ENCODE measurements at places on chromosomes 3 and 15.

DNA sequence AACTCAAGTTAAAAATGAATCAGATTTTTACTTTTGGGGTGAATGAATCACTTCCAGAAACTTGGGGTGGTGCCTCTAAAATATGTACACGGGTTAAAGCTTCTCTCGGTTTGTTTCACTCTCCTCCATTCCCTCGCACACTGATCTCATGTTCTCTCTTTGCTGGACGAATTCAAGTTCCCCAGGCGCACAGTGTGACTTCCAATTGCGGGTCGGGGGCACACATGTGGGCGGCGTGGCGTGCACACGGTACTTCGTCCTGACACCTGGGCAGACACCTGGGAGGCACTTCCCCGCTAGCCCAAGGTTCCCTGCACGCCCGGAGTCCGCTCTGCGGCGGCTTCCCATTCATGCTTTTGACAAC is 692 bp downstream of the SCAANT1 start:
- DNase-seq, result no peak

DNA sequence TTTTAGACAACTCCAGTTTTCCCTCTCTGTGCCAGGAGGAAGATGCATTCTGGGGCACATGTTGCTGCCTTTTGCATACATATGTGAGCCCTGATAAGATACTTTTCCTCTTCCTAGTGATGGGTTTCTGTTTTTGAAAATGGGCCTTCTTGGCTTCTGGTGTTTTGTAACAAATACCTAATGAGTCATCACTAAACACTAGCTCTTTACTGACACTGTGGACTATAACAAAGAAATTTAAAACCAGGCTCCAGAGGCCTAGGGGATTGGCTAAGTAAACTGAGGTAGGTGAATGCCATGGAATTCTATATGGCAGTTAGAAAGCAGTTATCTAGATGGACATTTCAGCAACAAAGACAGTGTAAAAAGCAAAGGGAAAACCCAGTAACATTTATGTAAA is 93.4 kb upstream of the NR2E3 start:
- peak; percentile 50 for DNase-seq

DNA sequence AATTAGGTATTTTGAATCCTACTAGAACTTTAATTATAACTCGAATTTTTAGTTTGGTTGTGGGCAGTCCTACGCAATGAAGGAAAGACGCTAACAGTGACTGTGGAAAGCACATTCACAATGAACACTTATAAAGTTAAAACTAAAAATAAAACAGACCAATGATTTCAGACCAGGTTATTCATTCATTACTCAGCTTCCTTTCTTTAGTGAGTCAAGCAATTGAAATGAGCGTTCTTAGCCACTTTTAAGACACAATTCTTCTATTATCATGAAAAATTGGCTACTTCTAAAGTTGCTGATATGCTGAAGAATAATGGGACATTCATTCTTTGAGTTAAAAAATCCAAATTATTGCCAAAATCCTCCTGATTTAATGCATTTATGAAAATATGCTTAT is 66.0 kb upstream of the CMSS1 start:
- peak; percentile 88 for DNase-seq

- DNase-seq, result no peak
Measured at GRCh38 chr3:66363148-66363547, 137.7 kb downstream of the LRIG1 start.

- peak; percentile 86 for DNase-seq
Measured at GRCh38 chr15:48861813-48862431, 16.0 kb upstream of the EID1 start.

DNA sequence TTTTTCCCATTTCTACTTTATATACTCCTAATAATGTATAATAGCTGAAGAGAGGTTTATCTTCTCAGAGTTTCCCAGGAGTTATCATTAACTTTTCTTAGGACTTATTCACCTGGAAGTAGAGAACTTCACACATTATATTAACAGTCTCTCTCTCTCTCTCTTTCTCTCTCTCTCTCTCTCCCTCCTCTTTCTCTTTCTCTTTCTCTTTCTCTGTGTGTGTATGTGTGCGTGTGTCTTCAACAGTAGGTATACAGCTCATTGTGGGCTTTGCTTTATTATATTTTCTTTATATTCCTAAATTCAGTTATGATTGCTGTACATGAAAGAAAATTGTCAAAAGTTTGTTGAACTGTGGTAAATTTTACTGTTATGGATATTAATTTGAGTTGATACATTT is 353.8 kb downstream of the ROBO1 start:
- no peak for DNase-seq

DNA sequence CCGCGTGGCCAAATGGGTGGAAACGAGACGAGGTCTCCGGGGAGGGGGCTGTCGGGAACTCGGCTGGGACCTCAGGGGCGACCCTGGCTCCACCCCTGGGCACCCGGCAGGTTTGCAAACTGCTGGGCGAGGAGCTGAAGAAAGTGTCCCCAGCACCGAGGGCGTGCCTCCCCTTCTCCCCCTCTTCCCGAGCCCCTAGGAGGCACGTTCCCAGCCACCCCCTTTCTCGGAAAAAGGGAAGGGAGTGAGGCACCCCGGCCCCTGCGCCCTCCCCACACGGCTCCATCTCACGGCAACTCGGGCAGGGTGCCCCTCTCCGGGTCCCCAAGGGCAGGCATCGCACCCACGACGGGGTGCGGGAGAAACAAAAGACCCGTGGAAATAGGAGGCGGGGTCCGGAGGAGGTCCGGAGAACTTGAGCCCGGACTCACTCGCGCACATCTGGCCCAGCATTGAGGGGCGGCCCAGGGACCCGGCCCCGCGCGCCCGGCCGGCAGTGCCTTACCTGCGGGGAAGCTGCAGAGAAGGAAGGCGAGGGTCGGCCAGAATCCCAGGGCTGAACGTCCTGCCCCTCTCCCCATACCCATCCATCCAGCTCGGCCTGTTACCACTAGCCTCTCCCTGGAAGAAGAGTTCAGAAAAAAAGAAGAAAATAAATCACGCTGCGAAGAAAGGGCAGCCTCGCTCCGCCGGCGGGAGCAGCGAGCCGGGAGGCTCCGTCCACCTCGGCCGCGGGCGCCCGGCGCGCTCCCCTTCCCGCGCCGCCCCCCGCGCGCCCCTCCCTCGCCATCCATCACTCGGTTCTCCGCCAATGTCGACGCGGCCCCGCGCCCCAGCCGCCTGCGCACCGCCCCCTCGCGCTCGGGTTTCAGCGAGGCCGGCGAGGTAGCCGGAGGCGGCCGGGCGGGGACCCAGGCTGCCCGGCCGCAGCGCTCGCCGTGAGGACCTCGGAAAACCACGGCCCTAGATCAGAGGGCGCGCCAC is 16.3 kb downstream of the RGMA start:
- peak; percentile 64 for DNase-seq

DNA sequence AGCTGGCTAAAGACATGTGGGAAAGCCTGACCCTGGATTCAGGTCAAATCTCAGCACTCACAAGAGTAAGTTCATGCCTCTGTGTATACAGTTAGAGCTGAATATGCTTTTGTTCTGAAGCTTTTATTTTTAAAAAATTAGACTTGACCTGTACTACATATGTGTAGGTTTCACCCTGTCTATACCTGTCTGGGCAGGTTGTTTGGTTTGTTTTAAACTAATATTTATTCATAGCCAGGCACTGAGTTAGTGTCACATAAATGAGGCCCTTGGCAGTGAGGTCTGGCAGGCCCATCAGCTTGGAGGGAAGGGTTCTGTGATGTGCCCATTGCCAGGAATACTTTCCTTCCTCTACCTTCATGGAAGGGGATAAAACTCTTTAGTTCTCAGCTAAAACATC is 1.9 kb downstream of the DNAJA4 start:
- DNase-seq, result no peak

DNA sequence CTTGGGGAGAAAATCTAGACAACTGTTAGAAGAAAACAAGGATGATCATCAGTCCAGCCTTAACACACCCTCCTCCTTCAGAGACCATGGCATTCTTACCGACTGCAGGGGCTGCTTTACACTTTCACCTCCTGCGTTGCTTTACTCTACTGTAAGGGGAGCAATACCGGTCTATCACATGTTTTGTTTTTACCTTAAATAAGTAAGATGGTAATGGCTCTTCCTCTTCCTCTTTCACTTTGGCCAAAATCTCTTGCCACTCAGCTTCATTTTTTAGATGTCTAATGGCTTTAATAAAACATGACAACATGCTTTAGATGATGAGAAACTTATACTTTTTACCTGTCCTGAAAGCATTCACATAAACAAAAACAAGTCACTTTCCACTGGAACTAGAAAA is 33.4 kb upstream of the STIMATE start:
- DNase-seq, result no peak

DNA sequence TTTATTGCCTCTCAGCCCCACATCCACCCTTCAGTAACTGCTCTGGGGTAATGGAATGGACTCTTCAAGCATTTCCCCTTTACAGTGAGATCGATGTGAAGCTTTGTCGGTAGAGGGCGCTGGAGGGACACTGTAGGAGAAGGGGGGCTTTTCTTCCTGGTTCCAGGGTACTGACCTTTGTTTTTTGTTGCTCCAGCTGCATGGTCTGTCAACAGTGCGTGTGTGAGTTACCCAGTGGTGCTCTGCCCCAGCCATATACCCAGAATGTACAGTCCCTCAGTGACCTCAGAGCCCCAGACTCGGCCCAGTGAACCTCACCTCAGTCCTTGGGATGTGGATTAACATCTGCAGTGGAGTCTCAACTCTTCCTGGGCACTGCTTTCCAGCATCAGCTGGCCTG is 180.3 kb upstream of the TSC22D2 start:
- peak; percentile 79 for DNase-seq

GRCh38 chr3:160370987-160371857 is 27.8 kb downstream of the IFT80 start:
- DNase-seq, result no peak

DNA sequence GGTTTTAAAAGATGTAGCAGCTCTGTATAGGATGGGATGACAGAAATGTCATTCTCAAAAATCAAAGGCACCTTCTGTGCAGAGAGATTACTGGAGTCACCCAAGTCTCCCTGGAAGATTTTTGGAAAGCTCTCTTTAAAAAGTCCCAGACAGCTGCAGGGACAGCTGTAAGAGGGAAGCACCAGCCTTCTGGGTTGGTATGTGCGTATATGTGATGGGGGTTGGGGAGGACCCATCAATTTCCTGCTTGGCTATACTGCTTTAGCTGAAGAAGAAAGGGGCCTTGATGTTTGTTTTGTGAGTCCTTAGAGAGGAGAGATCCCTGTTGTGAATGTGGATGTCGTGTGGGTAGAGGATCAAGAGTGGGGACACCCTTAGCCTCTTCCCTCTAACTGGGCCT is 5.4 kb upstream of the SEC11A start:
- no peak for DNase-seq

GRCh38 chr3:126087552-126088175 is 3.7 kb upstream of the SLC41A3 start:
- no peak for DNase-seq

- peak; percentile 34 for DNase-seq
Measured at GRCh38 chr3:33075995-33076394, 21.0 kb downstream of the GLB1 start.

- DNase-seq, result no peak
Measured at GRCh38 chr3:148950806-148951205, 40.5 kb upstream of the GYG1 start.

GRCh38 chr3:177615015-177615414 is 417.7 kb upstream of the TBL1XR1 start:
- peak; percentile 98 for DNase-seq

DNA sequence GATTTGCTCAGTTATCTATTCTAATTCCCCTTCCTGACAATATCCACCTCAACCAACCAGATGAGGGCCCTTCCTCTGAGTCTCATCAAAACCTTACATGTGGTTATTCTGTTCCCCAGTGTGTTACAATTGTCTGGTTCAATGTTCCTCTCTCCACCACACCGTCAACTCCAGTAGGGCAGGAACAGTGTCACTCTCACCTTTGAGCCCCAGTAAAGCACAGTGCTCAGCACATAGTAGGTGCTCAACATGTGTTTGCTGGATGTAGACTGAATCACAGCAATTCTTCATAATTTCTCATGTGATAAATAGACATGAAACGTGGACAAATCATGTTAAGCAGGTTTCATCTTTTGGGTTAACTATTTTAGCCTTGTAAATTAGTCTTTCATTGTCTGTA is 103.0 kb upstream of the EIF1B start:
- DNase-seq, result no peak

GRCh38 chr3:134650431-134651346 is at the start of gene KY:
Gene KY, minus strand, starts transcription at chr3:134651022. Its CDS starts 62 bp downstream, at chr3:134650960.
- DNase-seq, result peak; percentile 47

DNA sequence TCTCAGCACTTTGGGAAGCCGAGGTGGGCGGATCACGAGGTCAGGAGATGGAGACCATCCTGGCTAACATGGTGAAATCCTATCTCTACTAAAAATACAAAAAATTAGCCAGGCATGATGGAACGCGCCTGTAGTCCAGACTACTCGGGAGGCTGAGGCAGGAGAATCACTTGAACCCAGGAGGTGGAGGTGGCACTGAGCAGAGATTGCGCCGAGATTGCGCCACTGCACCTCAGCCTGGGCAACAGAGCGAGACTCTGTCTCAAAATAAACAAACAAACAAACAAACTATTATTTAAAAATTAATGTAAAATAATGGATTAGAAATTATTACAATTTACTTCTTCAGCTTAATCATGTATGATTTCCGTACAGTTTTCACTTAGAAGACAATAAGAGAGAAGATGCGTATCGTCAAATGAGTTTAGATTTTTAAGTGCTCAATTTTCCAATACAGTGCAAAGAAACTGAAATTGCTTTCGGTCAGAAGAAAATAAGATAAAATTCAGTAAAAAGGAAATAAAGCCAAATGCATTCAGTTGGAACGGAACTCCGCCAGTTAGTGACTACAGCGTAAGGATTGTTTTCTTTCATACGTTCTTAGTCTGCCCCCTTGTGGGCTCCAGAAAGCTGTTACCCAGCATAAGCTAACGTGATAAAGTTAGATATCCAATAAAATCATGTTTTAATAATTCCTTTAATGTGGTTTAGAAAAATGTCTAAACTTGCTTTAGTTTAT is 24.8 kb downstream of the AADAC start:
- peak; percentile 94 for DNase-seq

DNA sequence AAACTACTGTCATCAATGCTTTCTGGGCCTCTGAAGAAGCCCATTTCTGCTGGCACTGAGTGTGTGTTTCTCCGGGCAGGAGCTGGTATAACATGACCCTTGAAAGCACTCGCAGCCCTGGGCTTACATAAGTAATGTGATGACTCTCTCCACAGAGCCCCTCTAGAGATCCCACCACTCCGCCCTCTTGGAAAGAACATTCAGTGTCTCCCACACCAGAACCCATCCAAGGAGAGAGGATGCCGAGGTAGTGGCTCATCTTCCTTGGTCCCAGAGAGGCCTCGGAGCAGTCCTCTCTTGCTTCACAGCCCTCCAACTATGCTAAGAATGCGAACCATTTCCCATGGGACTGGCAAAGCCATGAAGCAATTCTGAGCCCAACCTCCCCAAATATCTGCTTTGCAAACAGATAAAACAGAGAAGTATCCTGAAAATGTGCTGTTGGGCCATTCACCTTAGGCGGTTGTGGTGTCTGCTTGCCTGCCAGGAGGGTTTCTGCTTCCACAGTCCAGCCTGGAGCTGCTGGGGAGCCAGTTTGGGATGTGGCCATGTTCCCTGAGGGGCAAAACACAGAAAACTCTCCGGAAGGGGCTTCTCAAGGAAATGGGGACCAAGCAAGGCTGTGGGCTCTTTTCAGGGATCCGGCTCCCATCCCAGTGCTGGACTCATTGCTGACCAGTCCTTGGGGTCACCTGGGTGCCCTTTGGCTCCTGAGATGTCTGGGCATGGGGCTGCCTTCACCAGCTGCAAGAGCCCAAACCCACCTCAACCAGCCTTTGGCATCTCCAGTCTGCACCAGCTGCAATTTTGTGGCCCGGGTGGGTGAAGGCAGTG is 47.3 kb downstream of the AMOTL2 start:
- peak; percentile 99 for DNase-seq
